Stromal cell of bone marrow (primary cell): ENCODE measurements at places on chromosomes 2 and 18.
A peak's percentile ranks its signal among the peaks of the same experiment; 100 is the strongest.

DNA sequence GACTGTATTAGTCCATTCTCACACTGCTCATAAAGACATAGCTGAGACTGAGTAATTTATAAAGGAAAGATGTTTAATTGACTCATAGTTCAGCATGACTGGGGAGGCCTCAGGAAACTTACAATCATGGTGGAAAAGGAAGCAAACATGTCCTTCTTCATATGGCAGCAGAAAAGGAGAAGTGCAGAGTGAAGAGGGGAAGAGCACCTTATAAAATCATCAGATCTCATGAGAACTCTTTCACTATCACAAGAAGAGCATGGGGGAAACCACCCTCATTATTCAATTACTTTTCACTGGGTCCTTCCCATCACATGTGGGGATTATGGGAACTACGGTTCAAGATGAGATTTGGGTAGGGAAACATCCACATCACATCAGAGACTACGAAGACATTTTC is 43.0 kb upstream of the CAVIN2 start:
- no peak for DNase-seq

DNA sequence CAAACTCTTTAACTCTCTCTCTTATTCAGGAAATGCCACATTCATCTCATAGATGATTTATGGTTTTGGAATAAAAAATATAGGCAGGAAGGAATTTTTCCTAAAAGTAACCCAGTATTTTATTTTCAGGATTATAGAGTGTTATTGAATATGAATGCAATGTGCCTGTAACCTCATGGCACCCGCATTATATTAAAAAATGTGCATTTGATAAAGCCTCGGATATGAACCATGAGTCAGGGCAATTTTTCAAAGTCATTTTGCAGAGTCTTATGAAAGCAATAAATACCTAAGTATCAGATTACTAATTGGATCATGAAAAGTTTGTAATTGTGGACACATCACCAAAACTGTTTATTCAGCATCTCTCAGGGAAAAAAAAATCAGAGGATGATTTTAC is 573.8 kb downstream of the TSN start:
- no peak for DNase-seq

DNA sequence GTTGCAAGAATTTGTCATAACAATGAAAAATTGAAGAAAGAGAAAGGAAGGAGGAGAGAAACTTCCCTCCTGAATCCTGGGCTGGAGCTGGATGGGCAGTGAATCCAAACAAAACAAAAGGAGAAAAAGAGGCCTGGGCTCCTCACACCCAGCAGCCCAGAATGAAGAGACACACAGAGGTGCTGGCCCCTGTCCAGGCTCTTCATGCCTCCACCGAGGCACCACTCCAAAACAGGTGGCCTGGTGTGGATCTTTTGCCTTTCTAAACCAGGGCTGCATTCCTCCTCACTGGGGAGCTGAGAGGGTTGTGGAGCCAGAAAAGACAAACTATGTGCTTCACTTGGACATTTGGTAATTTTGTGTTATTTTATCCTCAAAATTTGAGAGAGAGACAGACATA is 76.0 kb downstream of the FAM124B start:
- no peak for DNase-seq

- no peak for DNase-seq
Measured at GRCh38 chr2:27441958-27442919, at the start of gene KRTCAP3. Gene KRTCAP3 (plus strand): TSS chr2:27442381. CDS start chr2:27442413, 32 bp downstream.

GRCh38 chr2:233022561-233022960 is 9.5 kb upstream of the NGEF start:
- no peak for DNase-seq

GRCh38 chr2:99480390-99480789 is 9.4 kb downstream of the REV1 start:
- no peak for DNase-seq

GRCh38 chr2:53787614-53788289 is 908 bp downstream of the ERLEC1 start:
- DNase-seq: no peak

DNA sequence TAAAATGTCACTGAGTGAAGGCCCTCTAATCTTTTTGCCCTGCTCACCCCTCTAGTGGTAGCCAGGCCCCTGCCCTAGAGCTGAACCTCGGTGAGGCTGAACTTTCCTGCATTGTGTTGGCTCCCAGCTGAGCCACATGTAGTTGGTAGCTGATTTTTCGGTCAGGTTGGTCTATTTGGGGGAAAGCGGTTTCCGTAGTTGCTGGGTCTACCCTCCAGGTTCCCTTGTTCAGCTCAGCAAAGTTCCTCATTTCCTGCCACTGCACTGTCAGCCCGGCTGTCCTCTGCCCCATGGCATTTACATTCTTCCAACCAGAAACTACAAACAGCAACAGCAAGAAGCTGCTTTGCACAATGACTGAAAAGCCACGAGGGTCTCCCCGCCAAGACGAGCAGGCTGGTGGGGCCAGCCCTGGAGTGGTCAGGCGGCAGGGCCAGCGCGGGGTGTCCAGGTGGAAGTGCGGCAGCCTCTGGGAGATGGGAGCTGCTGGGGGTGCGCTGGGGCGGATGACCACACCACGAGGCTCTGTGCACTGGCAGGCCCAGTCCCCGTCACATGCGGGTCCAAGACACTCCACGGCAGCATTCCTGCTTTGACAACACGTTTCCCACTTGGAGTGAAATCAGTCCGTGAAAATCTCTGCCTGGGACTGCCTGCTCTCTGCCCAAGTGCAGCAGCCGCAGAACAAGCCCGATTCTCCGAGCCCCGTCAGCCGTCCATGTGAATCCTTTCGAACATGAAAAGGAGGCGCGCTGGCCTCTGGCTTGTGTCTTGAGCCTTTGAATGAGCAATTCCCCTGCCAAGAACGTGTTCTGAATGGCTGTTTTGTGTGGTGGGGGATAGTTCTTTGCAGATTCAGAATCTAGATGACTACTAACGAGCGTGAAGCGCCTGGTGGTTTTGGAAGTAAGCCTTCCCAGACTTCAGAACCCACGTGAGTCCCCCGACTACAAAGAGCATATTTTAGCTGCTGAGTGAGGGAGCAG is 159.4 kb downstream of the ASB1 start:
- no peak for DNase-seq

- DNase-seq: no peak
Measured at GRCh38 chr2:236793023-236794011, 223.7 kb downstream of the ACKR3 start.

GRCh38 chr2:6254441-6254840 is 562.3 kb downstream of the SOX11 start:
- DNase-seq: no peak

- no peak for DNase-seq
Measured at GRCh38 chr2:73037947-73038585, 33.4 kb downstream of the SFXN5 start.

- no peak for DNase-seq
Measured at GRCh38 chr2:233928594-233929351, 11.6 kb downstream of the TRPM8 start.

DNA sequence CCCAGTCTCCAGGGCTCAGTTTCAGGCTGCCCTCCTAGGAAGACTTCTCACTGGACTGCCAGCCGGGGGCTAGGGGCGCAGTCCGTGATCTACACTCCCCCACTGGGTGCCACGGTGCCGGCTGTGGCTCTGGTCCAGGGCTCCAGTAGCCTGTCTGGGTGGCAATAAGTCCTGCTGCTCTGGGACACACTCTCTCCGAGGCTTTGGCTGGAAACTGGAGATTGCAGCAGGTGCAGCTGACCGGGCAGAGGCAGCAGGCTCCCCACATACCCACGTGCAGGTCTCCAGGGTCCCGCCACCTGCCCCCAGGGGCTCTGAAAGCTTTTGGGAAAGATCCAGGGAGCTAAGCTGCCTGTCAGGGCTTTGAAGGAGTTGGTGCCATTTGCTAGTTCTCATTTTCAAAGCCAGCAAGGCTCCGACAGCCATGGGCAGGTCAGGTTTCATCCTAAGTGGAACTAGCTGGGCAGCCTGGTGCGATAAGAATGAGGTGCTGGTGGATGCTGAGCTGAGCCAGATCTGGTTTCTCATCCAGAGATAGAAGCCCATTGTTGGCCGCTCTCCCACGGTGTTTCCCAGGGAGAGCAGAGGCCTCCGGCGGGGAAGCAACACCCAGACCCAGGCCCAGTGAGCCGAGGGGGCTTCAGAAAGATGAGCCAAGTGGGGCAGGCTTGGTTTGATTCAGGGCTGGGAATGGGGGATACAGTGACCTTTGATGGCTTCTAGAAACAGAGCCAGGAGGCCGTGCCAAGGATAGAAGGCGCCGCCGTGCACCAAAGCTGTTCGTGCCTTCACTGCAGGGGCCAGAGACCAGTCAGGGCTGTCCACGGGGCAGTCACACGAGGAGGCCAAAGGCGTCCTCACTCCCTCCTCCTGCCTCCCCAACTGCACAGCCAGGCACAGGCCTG is 141.7 kb upstream of the GPC1 start:
- DNase-seq: no peak

GRCh38 chr2:235614900-235615712 is 121.3 kb downstream of the AGAP1 start:
- peak; percentile 92 for DNase-seq

DNA sequence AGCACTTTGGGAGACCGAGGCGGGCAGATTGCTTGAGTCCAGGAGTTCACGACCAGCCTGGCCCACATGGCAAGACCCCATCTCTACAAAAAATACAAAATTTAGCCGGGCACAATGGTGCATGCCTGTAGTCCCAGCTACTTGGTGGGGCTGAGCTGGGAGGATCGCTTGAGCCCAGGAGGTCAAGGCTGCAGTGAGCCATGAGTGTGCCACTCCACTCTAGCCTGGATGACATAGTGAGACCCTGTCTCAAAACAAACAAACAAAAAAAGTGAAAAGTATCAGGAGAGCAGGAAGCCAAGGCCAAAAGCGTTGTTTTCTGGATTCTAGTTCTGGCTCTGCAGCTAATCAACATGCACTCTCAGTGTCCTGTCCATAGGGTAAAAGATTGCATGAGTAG is 10.7 kb upstream of the CLASP1 start:
- no peak for DNase-seq

GRCh38 chr18:65221736-65222135 is 529.1 kb upstream of the CDH7 start:
- no peak for DNase-seq

DNA sequence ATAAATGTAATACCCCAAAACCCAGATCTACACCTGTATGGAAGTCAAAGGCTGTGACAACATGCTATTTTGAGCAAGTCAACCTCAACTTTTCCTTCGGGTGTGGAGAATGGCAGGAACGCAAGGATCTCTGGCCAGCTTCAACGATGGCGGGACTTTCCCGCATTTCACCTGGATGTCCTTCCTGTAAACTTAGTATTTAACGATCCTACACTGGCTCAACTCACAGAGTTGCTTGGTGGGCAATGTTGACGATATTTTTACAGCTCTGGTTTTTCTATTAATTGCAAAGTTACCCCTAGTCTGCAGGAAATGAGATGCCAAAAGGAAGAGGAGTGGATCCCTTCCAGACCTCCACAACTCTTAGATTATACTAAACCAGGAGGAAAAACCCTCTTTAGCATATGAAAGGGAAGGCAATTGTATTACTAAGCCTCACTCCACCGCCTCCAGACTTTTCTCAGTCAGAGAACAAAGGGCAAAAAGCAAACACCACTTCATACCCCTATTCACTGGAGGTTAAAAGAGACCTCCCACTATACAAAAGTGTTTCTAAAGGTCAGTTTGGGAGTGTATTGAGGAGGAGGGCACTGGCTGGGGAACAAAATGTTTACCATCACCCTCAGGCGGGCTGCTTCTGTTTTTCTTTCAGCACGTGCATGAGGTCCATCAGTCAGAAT is 56.5 kb upstream of the ACVR1 start:
- DNase-seq: no peak

GRCh38 chr18:28359176-28359575 is 182.2 kb upstream of the CDH2 start:
- no peak for DNase-seq

DNA sequence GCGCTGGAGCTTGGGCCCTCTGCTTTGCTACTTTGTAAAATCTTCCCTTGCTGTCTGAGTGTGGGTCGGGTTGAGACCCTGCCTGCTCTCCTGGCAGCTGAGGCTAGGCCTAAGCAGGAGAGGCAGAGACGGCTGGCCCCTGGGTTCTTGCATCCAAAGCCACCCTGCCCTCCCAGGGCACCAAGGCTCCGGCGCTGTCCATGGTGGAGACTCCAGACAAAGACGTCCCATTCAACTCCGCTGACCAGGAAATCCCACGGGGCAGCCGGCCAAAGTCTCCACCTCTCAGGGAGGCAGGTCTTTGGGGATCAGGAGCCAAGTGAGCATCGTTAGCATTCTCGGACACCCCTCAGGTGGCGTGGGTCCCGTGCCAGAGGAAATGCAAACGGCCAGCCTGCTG is 2.6 kb upstream of the PRLH start:
- DNase-seq: no peak

DNA sequence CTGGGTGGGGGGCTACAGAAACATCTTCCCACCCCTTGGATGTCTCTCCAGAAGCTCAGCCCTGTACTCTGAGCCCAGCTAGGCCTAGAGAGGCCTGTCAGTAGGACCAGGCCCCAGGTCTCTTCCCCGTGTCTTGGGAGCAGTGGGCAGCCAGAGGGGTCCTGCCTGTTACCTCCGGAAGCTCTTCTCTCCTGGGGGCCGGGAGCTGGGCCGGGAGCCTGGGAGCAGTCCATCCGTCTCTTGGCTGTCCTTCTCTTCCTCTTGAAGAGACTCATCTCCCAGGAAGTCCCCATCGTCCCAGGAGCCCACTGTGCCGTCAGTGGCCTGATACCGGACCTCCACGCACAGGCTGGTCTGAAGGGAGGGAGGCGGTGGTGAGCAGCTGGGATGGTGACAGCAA is 38.3 kb upstream of the OTOF start:
- no peak for DNase-seq

DNA sequence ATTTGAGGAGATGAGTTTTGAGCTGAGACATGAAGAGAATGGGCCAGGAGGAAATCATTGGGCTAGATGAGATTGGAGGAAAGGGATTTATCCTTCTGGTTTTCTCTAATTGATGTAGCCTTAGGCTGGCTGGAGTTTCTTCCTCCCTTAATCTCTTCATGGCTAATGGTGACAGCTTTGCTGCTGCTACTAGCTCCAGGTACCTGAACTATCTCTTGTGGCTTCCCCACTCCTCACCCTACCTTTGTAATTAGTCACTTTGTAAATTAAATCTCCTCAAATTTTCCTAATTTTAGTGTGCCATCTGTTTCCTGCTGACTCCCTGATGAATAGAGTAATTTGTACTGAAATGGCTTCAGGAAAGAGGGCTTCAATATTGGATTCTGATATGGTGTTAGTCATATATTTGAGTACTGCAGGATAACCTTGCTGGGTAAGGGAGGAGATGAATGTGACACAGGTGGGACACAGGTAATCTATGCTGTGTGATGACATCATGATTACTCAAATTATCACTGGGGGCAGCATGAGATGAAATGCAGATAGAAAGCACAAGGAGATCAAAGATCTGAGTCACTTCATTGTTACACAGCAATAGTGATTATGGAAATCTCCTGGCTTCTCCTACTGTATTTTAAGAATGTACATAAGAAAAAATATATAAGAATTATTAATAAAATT is 1134.1 kb upstream of the DDX18 start:
- no peak for DNase-seq
